T-helper 2 cell treated with Interferon-gamma antibody and Interleukin-4, amounts not matched to agents 5 μg/mL and 100 μg/mL, for 36 hours (primary cell): ENCODE measurements at places on chromosomes 12 and 14.

DNA sequence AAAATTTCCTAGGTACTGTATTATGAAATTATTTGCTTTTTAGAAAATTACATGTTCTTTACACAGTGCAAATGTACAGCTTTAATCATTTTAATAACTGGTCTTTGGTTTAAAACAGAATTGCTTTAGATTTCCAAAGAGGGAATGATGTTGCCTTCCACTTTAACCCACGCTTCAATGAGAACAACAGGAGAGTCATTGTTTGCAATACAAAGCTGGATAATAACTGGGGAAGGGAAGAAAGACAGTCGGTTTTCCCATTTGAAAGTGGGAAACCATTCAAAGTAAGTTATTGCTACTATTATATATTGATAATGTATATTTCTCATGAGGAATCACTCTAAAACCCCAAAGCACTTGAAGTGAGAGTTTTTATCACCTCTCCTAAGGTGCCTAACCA is 13.4 kb downstream of the LGALS3 start:
- H3K4me3 ChIP-seq = no peak overlapping the region
- peaks cover 62% of the 10 kb centered on the region for H3K36me3 ChIP-seq
- no peaks in the 10 kb centered on the region for H3K27me3 ChIP-seq
- H3K27ac ChIP-seq = no peak overlapping the region
- peaks cover 16% of the 10 kb centered on the region for H3K4me1 ChIP-seq
- DNase-seq = no peak

DNA sequence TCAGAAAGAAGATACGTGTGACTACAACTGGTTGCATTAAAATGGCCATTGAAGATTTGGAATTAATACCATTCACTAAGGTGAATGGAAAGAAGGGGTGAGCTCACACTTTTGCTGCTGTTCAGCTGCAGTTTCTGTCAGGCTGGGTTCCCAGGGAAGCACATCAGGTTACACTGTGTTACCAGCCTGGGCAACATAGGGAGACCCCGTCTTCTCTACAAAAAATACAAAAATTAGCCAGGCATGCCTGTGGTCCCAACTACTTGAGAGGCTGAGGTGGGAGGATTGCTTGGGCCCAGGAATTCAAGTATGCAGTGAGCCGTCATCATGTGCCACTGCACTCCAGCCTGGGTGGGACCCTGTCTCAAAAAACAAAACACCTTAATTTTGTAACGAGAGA is 12.9 kb upstream of the ZCCHC8 start:
- peaks cover 82% of the 10 kb centered on the region for H3K36me3 ChIP-seq
- DNase-seq = no peak
- no peak overlapping the region for H3K4me3 ChIP-seq
- no peak overlapping the region for H3K27ac ChIP-seq
- no peaks in the 10 kb centered on the region for H3K27me3 ChIP-seq

DNA sequence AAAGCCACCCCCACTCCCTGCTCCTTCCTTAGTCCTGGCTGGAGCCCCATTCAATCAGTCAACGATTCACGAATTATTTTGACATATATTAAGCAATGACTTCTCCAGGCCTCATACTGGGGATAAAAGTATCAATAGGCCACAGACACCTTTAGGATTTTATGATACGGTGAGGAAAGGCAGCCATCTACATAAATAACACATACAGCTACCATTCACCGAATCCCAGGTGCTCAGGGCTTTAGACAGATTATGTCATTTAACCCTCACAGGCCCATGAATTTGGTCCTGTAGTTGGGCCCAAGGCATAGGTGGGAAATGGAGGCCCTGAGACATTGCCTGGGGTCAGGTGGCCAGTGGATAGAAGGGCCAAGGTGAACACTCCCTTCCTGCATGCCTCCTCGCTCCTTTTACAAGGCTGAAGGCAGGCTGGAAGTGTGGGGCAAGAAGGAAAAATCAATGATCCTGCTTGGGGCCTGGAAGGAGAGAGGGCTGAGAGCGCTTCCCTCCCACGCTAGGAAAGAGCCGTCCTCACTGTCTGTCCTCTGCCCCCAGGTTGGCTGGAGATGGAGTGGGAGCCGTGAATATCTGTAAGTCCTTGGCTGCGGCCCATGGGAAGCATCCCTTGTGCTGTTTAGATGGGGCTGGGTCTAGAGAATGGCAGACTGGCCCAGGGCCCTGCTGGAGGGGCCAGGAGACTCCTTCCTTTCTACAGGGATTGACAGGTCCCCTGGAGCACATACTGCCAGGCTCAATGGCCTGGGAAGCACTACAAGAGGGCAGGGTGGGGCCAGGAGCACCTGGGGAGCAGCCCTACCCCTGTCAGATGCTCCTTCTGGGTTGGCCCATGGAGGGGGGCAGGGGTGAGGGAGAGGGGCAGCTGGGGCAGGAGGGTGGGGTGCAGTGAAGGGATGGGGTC is 14.8 kb downstream of the KRT7 start:
- peaks cover 68% of the 10 kb centered on the region for H3K4me1 ChIP-seq
- H3K27ac ChIP-seq = peak overlapping the region; percentile 71
- H3K27me3 ChIP-seq = peaks cover 11% of the 10 kb centered on the region

DNA sequence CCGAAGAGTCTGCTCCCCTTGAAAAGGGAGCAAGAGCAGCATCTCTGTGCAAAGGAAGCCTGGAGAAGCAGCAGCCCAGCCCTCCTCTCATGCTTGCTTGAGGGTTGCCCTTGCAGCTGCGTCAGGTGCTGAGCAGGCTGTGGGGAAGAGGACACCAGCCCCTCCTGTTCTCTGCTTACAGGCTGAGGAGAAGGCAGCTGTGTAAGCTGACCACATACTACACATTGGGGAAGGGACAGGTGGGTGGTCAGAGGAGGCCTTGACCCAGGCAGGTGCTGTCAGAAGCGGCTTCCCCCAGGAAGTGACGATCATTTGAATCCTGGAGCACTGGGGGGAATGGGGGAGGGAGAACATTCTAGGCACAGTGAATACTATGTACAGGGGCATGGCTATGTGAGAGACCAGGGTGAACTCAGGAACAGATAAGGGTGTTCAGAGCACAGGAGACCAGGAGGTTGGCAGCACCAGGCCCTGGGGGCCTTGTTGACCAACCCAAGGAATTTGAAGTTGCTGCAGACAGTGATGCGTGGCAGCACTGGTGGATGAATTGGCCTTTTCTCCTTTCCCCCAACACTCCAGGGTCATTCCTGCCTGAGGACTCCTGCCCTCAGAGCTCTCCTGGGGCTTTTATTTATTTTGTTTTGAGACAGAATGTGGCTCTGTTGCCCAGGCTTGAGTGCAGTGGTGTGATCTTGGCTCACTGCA is 2.7 kb upstream of the KLC1 start:
- no peak overlapping the region for H3K27ac ChIP-seq
- H3K4me1 ChIP-seq = peaks cover 21% of the 10 kb centered on the region
- H3K4me3 ChIP-seq = no peak overlapping the region
- DNase-seq = no peak
- no peaks in the 10 kb centered on the region for H3K27me3 ChIP-seq

- H3K27me3 ChIP-seq = no peaks in the 10 kb centered on the region
- DNase-seq = peak; percentile 96
- peaks cover 24% of the 10 kb centered on the region for H3K36me3 ChIP-seq
- H3K27ac ChIP-seq = peak within 1 kb of the TSS; percentile 98
- peaks cover 20% of the 10 kb centered on the region for H3K4me1 ChIP-seq
These were observed at the start of gene TUBA1A for GRCh38 chr12:49188916-49189367. TSS of gene TUBA1A (minus strand) at chr12:49189080. CDS start at chr12:49188979, 101 bp downstream.

DNA sequence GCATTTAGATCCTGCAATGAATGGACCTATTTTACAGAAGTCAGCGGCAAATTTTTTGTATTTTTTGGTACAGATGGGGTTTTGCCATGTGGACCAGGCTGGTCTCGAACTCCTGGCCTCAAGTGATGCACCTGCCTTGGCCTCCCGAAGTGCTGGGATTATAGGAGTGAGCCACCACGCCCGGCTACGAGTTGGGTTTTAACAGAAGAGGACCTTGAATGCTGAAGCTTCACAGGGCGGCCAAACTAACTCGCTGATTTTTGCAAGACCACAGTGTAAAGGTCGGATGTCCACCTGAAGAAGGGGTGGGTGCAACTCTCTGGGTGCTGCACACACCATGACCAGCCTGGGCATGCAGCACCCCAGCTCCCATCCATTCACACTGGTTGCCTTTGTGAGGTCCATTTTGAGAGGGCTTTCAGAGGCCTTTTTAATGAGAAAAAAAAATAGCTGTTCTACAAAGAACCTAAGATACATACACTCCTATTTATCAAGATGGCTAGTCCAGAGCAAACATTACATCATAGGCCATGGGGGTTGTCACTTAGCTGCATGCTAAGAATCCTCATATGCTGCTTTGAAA is 21.6 kb upstream of the CDK2AP1 start:
- H3K4me3 ChIP-seq = no peak overlapping the region
- H3K36me3 ChIP-seq = peaks cover 42% of the 10 kb centered on the region
- H3K4me1 ChIP-seq = no peaks in the 10 kb centered on the region
- H3K27me3 ChIP-seq = no peaks in the 10 kb centered on the region
- DNase-seq = no peak

- H3K27me3 ChIP-seq = peaks cover 37% of the 10 kb centered on the region
- no peak overlapping the region for H3K4me3 ChIP-seq
- DNase-seq = no peak
- H3K36me3 ChIP-seq = no peaks in the 10 kb centered on the region
- H3K4me1 ChIP-seq = peaks cover 10% of the 10 kb centered on the region
- H3K27ac ChIP-seq = no peak overlapping the region
These were observed 36.4 kb upstream of the NCOR2 start for GRCh38 chr12:124603831-124604251.

- no peak overlapping the region for H3K27ac ChIP-seq
- peaks cover 2% of the 10 kb centered on the region for H3K27me3 ChIP-seq
- H3K4me1 ChIP-seq = no peaks in the 10 kb centered on the region
- no peaks in the 10 kb centered on the region for H3K36me3 ChIP-seq
These were observed 21.8 kb upstream of the SPPL3 start for GRCh38 chr12:120925740-120926563.

- peaks cover 13% of the 10 kb centered on the region for H3K36me3 ChIP-seq
- peaks cover 40% of the 10 kb centered on the region for H3K4me1 ChIP-seq
- peak within 1 kb of the TSS; percentile 98 for H3K27ac ChIP-seq
- no peaks in the 10 kb centered on the region for H3K27me3 ChIP-seq
- DNase-seq = peak; percentile 47
These were observed at the start of gene AP4S1 for GRCh38 chr14:31025367-31026076. TSS of gene AP4S1 (plus strand) at chr14:31025649. CDS start at chr14:31066197, 40,548 bp downstream.

GRCh38 chr12:18224745-18225144 is 36.6 kb upstream of the PIK3C2G start:
- H3K36me3 ChIP-seq = no peaks in the 10 kb centered on the region
- no peaks in the 10 kb centered on the region for H3K4me1 ChIP-seq
- DNase-seq = no peak
- H3K27me3 ChIP-seq = no peaks in the 10 kb centered on the region
- no peak overlapping the region for H3K27ac ChIP-seq

DNA sequence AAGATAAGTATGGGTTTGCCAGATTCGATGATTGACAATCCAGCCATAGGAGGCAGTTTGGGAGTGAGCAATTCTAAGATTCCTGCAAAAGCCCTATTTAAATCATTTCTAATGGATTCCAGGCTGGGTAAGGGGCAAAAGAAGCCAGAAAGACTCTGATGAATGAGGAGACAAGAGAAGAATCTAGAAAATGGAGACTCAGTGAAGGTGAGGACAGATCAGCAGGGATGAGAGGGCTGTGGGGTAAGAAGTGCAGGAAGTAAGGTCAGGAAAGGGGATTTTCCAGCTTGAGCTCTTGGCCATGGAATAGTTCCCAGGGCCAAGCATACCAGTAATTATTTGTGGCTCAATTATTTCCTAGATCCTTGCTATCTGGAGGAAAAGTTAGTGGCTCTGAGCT is 87.3 kb downstream of the TMX1 start:
- no peak for DNase-seq
- H3K4me3 ChIP-seq = no peak overlapping the region
- peaks cover 16% of the 10 kb centered on the region for H3K27me3 ChIP-seq

- no peak for DNase-seq
- H3K27ac ChIP-seq = no peak overlapping the region
- H3K36me3 ChIP-seq = no peaks in the 10 kb centered on the region
- H3K4me3 ChIP-seq = no peak overlapping the region
- H3K4me1 ChIP-seq = no peaks in the 10 kb centered on the region
These were observed 32.4 kb upstream of the TMX1 start for GRCh38 chr14:51207621-51208020.

DNA sequence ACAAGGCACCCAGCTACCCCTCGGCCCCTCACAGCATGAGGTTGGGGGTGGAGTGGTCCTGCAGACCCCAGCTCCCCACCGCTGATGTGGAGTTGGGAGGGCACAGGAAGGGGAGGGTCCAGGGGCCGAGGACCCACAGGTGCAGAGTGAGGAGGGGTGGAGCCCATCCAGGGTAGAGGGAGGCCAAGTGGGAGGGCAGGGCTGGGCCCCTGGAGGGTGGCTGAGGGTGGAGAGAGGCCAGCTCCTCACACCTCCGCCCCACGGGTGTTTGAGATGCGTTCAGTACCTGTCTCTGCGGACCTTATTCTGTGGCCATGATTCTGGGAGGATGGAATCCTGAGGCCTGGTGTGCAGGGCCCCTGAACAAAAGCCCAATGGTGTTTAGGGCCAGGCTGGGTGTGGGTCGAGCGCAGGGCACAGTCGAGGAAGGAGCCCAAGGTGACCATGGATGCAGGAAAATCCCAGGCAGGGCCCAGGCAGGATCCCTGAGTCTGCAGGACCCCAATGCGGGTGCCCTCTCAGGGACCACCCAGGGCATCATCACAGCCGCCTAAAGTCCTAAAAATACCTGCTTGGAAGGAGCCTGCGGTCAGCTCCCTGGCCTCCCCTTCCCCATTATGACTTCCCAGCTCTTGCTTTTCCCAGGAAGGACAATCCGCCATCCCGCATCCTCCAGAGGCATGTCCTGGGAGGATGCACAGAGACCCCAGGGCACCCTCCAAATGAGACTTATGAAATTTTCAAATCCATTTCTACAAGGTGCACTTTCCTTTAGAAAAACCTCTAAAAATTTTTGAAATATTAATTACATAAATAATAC is 377.1 kb upstream of the SFSWAP start:
- no peaks in the 10 kb centered on the region for H3K36me3 ChIP-seq
- H3K27ac ChIP-seq = no peak overlapping the region
- DNase-seq = no peak
- no peak overlapping the region for H3K4me3 ChIP-seq

DNA sequence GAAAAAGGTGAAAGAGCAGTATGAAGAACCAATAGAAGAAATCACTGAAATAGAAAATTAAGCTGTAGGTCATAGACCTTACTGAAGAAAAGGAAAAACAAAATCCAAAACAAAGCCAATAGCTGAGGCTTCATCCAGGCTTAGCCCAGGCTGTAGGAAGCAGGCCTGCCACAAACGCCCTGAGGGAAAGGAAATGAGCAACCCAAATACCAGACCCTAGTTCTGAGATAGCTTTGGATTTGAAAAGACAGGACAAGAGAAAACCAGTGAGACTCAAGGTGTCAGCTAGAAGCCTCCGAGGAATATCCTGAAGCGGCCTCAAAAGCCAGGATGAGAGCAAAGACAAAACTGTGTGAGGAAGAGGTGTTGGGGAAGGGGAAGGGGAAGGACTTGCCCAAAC is 79.2 kb downstream of the FERMT2 start:
- no peaks in the 10 kb centered on the region for H3K36me3 ChIP-seq
- DNase-seq = no peak
- H3K4me3 ChIP-seq = no peak overlapping the region
- no peak overlapping the region for H3K27ac ChIP-seq

GRCh38 chr14:89473989-89474388 is 57.0 kb upstream of the FOXN3 start:
- peaks cover 2% of the 10 kb centered on the region for H3K4me1 ChIP-seq
- no peak overlapping the region for H3K27ac ChIP-seq
- peaks cover 22% of the 10 kb centered on the region for H3K36me3 ChIP-seq
- DNase-seq = no peak
- H3K27me3 ChIP-seq = no peaks in the 10 kb centered on the region

GRCh38 chr12:123713823-123714585 is 1.9 kb downstream of the ATP6V0A2 start:
- peak overlapping the region; percentile 92 for H3K27ac ChIP-seq
- H3K4me3 ChIP-seq = peak overlapping the region; percentile 94
- H3K36me3 ChIP-seq = peaks cover 4% of the 10 kb centered on the region
- no peaks in the 10 kb centered on the region for H3K27me3 ChIP-seq

GRCh38 chr12:1356285-1356684 is 238.1 kb downstream of the FBXL14 start:
- H3K27me3 ChIP-seq = no peaks in the 10 kb centered on the region
- no peaks in the 10 kb centered on the region for H3K4me1 ChIP-seq
- H3K36me3 ChIP-seq = no peaks in the 10 kb centered on the region
- no peak overlapping the region for H3K4me3 ChIP-seq
